ENCODE measurements at places on chromosomes 5 and 9.

- DNase-seq = no peak
Observed at GRCh38 chr9:105143136-105143430, 101.4 kb upstream of the SLC44A1 start.

DNA sequence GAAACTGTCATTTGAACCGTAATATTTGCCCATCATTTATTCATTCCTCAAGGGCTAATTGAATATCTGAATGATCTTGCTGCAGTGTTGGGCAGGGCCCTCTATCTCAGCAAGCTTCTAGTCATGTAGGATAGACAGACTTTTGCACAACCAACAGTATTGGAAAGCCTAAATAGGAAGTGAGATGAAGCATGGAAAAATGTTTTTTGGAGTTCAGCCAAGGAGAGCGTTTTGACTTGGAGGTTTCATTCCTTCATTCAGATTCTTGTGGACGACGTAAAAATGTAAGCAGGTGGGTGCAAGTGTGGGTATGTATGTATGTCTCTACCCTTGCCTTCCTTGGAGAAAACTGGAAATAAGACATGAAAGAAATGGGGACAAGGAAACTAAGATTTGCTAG is 15.5 kb downstream of the DAPK1 start:
- DNase-seq = no peak

DNA sequence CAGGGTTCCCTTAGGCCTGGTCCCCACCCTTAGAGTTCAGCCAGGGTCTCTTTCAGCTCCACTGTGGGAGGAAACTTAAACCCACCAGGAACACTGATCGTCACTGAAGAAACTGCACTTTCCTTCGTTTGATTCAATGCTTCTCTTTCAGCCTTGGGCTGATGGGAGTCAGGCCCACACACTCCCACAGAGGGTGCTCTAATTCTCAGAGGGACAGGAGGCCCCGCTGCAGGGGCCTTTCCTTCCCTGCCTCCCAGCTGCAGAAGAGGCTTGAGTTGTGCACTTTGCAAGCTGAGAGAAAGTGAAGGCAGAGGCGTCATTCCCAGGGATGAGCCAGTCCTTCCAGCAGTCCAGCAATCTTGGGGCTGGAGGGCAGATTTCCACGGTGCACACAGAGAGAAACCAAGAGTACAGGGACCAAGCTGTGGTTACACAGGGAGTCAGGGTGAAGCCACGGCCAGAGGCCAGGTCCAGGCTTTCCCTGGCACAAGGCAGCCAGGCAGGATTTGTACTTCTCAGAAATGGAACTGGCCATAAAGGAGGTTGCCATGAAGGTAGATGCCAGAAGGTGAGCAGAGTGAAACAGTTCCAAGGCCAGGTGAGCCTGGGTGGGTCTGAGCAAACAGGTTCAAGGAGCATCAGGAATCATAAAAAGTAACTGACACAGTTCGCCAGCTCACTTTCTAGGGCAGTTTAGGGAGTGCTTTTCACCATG is 10.4 kb upstream of the GLIPR2 start:
- DNase-seq = no peak

DNA sequence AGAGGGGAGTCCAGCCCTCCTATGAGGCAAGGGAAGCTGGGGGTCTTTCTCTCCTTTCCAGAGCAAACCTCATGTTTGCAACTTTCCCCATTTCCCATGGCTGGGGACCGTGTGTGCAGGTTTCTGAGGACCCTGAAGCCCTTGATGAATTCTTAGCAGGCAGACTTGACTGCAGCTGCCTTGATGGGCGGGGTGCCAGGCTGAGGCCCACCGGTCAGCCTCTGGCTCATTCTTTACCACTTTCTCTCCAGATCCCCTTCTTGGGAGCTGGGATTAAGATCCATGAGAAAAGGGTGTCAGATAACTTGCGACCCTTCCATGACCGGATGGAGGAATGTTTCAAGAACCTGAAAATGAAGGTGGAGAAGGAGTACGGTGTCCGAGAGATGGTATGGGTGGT is 30.0 kb upstream of the FOXI1 start:
- no peak for DNase-seq

- no peak for DNase-seq
Observed at GRCh38 chr5:156134216-156134615, 192.7 kb upstream of the SGCD start.

DNA sequence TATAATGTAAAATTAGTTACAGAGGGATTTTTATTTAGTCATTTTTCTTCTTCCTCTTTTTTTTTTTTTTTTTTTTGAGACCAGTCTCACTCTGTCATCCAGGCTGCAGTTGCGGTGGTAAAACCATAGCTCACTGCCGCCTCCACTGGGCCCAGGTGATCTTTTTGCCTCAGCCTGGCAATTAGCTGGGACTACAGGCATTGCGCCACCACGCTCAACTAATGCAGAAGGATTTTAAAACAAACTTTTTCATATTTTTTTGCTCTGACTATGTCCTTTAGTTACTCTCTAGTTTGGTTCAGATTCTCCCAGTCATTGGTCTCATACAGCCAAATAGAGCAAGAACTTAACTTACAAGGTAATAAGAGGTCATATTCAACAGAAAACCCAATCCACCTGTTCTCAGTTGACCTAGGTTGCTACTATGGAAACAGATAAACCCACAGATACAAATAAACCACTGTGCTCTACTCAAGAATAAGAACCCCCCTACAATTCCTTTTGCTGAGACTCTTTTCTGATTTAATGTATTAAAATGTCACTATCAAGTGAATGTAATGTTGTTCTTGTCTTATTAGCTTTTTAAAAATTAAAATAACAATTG is 50.1 kb upstream of the TTC39B start:
- peak; percentile 41 for DNase-seq

DNA sequence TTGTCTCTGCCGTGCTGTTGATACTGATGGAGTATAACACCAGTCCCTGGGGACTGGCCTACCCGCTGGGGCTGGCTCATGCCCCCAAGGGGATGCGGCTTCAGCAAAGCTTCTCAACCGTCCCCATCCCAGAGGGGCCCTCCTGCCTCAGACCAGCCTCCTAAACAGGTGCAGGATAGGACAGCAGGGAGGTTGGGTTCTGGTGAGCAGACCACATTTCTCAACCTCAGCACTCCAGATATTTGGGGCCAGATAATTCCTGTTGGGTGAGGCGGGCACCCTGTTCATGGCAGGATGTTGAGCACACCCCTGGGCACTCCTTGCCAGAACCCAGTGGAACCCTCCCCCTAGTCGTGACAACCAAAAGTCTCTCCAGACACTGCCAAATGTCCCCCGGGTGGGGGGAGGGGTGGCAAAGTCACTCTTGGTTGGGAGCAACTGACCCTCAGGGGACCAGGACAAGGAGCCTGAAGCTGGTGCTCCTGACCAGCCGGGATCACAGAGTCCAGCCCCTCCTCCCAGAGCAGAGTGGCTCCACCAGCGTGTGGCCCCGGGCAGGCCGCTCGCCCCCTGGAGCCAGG is 107.8 kb downstream of the ZNF354C start:
- no peak for DNase-seq
